ENCODE measurements at places on chromosomes 4 and X.

DNA sequence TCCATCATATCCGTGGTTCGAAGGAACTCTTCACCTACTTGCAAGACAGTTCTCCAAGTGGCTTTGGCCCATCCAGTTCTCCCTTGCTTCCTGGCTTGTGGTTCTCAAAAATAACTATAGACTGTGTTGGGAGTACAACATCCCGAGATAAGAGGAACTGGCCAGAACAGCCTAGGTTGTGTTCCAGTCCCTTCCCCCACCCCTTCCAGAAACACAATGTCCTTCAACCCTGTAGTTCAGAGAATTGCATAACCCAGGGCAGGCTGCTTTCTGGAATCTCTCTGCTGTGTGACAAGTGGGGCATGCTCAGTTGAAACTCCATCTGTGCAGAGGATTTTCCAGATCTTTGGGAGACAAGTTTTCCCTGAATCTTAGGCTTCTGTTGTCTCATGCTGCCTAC, 206.5 kb downstream of the PCDH10 start:
- DNase-seq = no peak

DNA sequence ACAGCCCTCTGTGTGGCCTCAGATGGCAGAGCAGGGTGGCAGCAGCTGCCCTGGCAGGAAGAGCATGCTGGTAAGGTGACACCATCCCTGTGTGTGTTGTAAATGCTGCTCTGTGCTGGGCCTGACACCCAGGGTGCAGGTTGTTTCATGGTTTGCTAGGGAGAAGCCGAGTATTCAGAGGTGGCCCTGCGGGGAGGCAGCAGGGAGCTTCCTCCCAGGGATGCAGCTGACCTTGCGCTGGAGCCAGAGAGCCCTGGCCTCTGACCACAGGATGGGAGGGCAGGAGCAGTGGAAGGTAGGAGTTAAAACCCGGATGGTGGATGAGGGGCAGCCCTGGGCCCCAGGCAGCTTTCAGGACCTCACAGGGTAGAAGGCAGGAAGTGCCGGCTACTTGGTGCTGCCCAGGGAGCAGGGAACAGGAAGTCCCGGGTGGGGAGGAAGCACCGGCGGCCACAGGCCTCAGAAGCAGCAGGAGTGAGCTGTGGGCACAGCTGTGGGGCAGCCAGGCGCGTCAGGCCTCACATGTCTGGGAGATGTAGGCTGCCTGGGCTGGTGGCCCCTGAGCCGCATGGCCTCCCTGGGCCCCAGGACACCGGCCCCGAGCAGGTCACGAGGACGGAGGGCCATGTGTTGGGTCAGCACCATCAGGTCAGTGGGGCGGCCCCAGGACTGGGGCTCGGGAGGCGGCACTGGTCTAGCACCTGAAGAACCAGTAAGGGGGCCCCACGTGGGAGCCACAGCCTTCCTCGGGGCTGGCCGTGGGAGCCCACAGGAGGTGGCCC, 19.1 kb downstream of the SH3BP2 start:
- DNase-seq = peak; percentile 69

DNA sequence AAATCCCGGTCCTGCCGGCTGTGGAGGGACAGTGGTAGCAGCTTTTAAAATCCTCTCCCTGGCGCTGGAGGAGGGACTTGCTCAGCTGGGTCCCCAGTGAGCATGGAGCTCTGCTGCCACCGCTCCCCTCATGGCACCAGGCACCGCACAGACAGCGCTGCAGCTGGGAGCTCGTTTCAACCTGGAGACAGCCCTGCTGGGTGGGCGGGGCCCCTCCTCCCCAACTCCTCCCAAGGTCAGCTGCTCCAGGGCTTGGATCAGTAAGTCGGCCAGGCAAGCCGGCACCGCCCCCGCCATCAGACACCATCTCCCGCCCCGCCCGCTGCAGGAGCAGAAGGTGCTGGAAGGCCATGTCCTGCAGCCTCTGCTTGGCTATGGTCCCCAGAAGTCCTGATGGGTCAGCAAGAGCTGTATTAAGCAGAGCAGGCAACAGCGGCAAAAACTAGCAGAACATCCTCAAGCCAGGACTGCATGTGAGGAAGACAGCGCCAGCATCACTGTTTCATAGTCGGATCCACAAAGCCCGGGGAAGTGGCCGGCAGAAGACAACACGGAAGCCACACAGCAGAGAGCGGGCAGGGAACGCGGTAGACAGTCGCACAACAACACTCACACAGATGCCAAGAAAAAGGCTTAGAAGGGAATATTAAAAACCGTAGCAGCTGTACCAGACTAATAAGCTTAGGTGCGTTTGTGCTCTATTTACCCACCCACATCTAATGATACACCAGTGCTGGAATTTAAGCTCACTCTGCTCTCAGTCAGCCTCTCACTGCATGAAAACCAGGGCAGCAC, 16.2 kb downstream of the ZFYVE28 start:
- no peak for DNase-seq

GRCh38 chr4:26812049-26812714, 48.5 kb upstream of the STIM2 start:
- no peak for DNase-seq

DNA sequence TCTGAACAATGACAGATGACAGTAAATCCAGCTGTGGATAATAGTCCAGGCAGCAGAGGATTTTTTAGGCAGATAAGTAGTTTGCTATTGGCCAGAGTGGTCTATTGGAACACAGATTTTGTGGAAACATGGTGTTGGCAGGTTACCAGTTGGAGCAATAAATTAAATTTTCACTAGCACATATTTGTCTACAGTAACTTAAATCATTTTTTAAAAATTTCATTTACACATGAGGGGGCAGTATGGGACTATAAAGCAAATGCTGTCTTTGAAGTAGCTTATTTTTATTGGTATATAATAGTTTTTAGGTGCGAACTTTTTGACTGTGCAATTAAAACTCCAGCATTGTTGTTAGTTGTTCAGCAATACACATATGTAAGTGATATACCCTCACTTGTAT, 289.8 kb downstream of the ARHGAP10 start:
- no peak for DNase-seq

DNA sequence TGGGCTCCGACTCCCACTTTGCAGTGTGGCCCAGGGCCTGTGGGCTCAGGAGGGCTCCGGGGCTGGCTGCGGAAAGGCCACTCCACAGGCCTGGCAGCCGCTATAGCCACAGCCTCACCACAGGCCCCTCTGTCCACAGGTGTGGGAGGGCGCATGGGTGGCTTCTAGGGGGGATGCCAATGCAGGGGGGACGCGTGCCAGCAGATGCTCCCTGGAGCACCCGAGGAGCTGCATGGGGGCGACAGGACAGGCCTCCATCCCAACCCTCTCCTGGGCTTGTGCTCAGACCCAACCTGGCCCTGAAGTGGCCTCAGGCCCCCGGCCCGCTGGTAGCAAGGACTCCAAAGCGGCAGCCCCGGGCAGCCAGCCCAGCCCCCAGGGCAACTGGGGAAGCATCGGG, 8.0 kb downstream of the BGN start:
- no peak for DNase-seq

DNA sequence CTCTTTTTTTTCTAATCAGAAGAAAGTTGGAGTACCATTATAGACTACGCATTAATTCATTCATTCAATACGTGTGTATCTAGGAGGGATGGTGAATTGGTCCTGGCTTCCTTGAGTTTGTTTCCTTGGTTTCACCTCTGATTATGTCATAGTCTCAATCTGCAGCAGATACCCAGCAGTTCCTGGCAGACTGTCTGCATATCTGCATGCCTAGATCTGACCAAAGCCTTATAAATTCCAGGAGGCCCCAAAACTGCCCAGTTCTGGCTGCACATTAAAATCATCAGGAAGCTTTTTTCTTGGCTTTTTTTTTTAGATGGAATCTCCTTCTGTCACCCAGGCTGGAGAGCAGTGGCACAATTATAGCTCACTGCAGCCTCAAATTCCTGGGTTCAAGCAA, 27.2 kb upstream of the SLC34A2 start:
- DNase-seq = no peak

- DNase-seq = no peak
Observed at GRCh38 chrX:30483996-30484395, 93.6 kb downstream of the TASL start.

GRCh38 chrX:118637997-118638396, 89.4 kb upstream of the IL13RA1 start:
- DNase-seq = no peak

GRCh38 chr4:26468283-26468949, 21.9 kb downstream of the CCKAR start:
- no peak for DNase-seq

GRCh38 chrX:20080277-20080676, 36.4 kb downstream of the MAP7D2 start:
- no peak for DNase-seq

DNA sequence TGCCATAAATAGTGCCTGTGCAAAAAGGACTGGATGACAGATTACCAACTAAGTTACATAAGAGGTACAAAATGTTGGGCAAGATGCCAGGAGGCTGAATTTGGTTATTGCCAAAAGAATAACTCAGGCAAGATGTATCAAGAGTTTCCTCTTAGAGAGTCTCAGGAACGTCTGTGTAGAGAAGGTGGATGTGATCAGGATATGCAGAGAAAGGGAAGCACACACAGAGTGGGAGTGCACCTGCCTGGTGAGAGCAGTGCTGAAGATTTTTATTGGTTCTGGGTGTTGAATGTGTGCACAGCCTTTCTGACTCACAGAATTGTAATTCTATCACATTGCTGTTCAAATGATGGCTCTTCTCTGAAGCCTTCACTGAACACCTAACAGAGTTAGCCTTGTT, 156.8 kb upstream of the HS3ST1 start:
- no peak for DNase-seq

DNA sequence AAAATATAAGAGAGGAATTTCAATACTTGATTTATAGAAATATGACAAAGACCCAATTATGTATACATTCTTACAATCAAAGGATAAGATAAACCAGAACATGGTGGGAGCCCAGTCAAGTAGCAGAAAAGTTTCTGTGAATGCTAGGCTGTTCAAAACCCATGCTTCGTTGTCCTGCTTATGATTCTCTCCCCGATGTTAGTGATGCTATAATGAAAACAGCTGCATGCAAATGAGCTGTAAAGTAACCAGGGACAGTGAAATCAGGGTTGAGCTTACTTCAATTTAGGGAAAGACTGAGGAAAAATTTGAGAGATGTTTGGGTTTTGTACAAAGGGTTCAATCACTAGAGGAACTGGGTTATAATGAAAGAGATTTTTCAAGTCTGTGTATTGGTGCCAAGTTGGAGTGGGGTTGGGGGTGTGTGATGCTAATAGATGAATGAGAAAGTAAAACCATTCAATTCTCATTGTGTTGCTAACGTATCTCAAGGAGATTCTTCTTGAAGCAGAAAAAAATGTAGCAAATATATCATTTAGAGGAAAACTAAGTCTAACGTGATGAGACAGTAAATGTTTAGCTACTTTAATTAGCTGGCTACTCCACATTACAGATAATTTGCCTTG, 59.3 kb upstream of the PPP1R2C start:
- DNase-seq = no peak

- no peak for DNase-seq
Observed at GRCh38 chr4:42750856-42751255, 94.0 kb upstream of the ATP8A1 start.

GRCh38 chr4:4383085-4383484, 3.8 kb upstream of the NSG1 start:
- DNase-seq = no peak

- no peak for DNase-seq
Observed at GRCh38 chr4:40937140-40937725, 187.5 kb downstream of the NSUN7 start.

DNA sequence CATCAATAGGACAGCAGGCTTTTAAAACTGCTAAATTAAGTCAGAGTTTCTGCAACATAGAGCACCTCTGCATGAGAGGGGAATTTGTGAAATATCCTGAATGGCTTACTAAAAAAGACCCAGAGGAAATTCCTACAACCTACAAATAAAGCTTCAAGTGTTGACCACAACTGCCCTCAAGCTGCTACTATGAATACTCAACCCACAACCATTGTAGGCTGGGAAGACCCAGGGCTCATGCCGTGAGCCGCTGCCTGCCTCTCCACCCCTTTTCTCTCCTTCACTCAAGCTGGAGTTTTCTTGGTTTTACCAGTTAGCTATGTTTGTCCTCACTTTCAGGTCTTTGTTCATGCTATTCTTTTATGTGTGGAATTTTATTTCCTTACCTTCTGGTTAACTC, 151.6 kb downstream of the EMCN start:
- no peak for DNase-seq

- DNase-seq = no peak
Observed at GRCh38 chrX:116285501-116285900, 115.0 kb downstream of the AGTR2 start.

DNA sequence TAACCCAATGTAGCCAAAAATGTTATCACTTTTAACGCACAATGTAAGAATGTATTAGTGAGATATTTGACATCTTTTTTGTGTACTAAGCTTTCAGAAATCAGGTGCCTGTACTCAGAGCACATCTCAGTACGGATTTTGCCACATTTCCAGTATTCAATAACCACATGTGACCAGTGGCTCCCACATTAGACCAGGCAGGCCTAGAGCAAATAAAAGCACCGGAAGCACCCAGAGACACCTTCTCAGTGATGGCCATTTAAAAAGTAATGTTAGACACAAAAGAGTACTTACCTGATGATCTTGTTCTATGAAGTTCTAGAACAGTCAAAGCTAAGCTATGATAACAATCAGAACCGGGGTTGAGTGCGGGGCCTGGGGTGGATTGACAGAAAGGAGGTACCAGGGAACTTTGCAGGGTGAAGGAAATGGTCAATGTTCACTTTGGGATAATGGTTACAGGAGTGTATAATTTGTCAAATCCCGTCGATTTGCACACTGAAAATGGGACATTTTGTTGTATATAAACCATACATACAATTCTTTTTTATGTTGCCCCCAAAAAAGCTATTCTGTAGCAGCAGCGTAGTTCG, 1.2 kb downstream of the CTPS2 start:
- no peak for DNase-seq

- DNase-seq = no peak
Observed at GRCh38 chrX:133849676-133850075, 135.7 kb downstream of the GPC3 start.

DNA sequence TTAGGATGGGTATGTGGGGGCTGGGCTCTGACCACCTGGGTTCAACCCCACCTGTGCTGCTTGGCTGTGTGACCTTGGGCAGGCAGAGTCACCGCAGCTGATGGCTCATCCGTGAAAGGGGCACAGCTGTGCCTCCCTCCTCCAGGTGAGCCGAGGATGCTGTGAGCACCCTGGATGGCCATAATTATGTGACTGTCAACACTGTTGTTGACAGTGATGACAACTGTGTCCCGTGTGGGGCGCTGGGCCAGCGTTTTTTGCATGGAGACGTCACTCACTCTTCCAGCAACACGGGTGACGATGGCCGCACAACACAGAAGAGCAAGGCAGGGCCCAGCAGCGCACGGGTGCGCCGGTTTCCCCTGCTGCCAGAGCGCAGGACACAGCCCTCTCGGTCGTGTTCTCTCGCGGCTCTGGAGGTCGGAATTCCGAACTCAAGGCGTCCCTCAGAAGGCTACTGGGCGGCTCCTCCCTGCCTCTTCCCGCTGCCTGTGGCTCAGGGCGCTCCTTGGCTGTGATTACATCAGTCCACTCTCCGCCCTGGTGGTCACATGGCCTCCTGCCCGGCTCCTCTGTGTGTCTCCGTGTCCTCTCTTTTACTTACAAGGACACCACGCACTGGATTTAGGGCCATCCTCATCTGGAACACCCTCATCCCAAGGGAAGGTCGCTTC, 1.3 kb downstream of the SH3TC1 start:
- peak; percentile 18 for DNase-seq

GRCh38 chr4:105594099-105595010, 41.9 kb downstream of the ARHGEF38 start:
- DNase-seq = peak; percentile 49

Measured in T-helper 2 cell (primary cell).